HFF-Myc (cell line): ENCODE measurements at places on chromosomes 3 and 15.

DNA sequence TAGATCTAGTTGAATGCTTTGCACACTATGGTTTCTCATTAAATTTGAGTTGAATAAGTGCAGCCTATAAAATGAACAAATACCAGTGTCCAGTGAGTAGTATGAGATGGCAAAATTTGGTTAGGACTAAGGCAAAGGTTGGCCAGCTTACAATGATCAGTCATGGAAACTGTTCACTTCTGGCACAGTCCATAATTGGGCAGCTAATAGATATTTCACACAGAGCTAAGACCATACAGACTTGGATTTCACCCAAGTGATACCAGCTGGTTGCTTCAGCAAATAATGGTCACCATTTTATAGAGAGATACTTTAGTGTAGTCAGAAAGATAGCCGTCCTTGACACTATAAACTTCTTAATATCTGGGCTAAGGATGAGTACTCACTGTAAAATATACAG lies 15.7 kb downstream of the GAP43 start:
- no peak for DNase-seq

DNA sequence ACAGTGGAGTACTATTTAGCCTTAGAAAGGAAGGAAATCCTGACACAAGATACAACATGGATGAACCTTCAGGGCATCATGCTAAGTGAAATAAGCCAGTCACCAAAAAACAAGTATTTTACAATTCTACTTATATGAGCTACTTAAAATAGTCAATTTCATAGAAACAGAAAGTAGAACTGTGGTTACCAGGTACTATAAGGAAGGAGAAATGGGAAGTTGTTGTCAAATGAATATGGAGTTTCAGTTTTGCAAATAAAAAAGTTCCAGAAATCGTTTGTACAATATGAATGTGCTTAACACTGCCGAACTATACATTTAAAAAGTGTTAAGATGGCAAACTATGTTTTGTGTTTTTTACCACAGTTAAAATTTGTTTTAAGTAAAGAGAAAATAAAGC lies 26.8 kb downstream of the TRANK1 start:
- DNase-seq: no peak

- no peak for DNase-seq
These were observed 48.3 kb downstream of the PARP14 start for GRCh38 chr3:122728756-122729514.

GRCh38 chr3:107531917-107532469 lies 9.2 kb downstream of the BBX start:
- DNase-seq: no peak

- DNase-seq: no peak
These were observed 32.6 kb upstream of the DCP1A start for GRCh38 chr3:53379898-53380297.

- DNase-seq: no peak
These were observed 181.8 kb downstream of the SSR3 start for GRCh38 chr3:156373095-156373494.

DNA sequence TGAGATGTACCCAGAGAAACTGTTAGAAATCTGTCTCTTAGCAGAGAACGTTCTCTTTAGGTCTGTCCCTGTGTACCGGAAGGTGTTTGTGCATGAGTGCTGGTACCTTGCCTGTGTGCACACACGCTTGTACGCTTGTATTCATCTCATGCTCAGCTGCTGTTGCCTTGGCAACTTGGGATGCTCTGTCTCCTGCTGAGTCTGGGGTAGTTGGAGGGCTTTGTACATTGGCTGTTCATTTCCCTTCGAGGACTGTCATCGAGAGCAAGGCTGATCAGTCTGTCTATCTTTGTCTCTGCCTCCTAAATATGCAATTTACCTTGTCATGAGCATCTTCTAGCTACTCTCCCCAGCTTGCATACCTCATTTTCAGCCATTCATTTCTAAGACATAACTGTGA lies 147.2 kb downstream of the SLCO3A1 start:
- DNase-seq: no peak

- DNase-seq: no peak
These were observed 7.5 kb downstream of the PCSK6 start for GRCh38 chr15:101481917-101482525.
